ENCODE measurements at places on chromosomes 11 and 22.

DNA sequence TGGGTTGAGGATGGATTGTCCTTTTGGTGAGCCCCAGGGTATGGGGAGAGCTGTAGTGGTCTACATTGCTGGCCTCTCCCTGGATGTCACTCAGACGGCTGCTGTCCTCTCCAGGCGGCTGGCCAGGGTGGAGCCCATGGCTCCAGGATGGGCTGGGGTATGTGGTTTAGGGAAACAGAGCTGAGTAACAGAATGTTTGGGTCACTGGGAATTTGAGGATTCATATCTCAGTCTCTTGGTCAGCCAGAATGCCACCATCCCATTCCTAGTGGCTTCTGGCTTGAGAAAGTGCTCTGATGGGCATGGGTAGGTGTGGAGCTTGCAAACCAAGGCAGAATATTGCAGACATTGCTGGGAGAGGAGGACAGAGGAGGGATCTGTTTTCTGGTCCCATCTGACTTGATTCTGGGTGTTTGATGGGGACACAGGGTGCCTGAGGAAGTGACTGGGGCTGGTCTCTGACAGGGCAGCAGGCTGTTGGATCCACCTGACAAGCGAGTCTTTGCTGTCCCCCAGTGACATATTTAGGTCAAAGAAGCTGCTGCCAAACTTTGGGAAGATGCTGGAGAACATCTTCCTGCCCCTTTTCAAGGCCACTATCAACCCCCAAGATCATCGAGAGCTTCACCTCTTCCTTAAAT, 41.4 kb downstream of the AMPD3 start:
- no peak for DNase-seq

- DNase-seq = no peak
Observed at GRCh38 chr11:1915795-1916131, 3.7 kb upstream of the TNNT3 start.

GRCh38 chr11:116579857-116580727, 192.7 kb downstream of the BUD13 start:
- no peak for DNase-seq

GRCh38 chr22:41127451-41127850, 35.1 kb downstream of the EP300 start:
- no peak for DNase-seq

- DNase-seq = no peak
Observed at GRCh38 chr22:44425694-44426045, 72.4 kb downstream of the RTL6 start.

DNA sequence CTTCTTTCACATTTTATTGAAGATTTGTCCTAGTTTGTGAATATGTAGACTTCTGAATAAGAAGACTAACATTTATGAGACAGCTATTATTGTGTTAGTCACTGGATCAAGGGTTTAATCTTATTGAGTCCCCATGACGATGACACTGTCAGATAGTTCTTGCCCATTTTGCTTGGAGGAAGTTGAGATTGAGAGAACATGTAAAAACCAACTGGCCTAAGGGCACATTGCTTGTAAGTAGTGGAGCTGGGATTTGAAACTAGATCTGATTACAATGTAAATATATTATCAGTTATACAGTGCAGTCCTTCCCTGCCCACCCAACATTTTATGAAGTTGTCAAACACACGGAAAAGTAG, 134.7 kb downstream of the HIPK3 start:
- no peak for DNase-seq

DNA sequence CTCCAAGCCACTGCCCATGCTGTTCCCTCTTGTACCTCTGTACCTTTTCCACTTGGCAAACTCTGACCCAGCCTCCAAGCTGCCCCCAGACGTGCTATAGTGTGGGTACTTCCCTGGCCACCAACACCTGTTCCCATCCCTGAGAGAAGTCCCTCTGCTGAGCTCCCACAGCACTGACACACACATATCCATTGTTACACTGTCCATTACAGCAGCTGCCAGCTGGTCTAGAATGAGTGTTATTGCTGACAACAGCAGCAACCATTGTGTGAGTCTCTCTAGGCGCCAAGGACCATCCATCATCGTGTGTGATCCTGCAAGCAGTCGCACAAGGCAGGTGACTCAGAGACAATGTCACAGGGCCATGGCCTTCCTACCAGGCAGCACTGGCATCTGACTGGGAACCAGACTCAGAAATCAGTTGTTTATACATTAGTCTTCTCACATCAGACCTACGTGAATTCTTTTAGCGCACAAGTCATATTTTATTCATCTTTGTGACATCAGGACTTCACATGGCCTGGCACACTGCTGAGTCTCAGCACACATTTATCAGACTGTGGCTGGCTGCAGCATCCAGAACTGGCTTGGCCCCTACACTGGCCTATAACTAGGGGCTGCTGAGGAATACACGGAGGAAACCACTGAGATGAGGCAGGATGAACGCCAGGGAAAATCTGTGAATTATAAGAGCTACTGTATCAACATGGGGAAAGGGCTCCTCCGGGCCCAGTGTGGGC, 56.4 kb downstream of the SGSM3 start:
- no peak for DNase-seq

DNA sequence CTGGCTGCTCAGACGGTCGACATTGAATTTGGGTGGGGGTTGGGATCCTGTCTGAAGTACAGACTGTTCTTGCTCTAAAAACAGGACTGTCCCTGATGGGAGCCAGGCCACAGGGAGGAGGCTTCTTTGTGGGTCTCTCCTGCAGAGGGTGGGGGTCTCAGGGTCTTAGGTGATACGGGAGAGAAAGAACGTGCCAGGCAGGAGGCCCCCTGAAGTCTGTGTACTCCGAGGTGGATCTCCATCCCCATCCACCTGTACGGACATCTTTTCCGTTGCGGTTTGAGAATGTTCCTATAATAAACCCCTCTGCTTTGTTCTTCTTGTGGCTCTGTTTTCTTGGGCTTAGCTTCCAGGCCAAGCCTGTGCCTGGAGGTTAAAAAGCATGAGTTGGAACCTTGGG, 15.9 kb downstream of the PSMD13 start:
- DNase-seq = no peak
